ENCODE measurements at places on chromosomes 3 and 15. TPM values are rescaled to one million over a fixed set of nuclear protein-coding genes. Genes with fewer than 3 reads are reported as not detected.

DNA sequence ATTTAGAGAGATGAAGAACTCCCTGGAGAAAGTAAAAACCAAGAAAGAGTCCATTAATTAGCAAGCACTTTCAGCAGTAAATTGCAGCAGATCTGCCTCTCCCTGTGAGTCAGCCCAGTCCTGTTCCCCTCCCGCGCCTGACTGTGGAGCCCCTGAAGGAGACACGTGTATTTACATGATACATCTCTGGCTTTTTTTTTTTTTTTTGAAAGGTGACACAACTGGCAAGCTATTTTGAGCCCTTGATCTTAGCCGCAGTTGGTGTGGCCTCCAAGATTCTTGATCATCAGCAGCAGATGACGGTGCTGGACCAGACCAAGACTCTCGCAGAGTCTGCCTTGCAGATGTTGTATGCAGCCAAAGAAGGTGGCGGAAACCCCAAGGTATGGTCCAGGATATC is 271.8 kb upstream of the TPM1 start:
- no peak overlapping the region for H3K27ac ChIP-seq
- H3K27me3 ChIP-seq: no peaks in the 10 kb centered on the region
- DNase-seq: no peak
- no peak overlapping the region for H3K4me3 ChIP-seq

GRCh38 chr3:11238880-11239279 is 33.3 kb upstream of the ATG7 start:
- no peak overlapping the region for H3K4me3 ChIP-seq
- no peaks in the 10 kb centered on the region for H3K27me3 ChIP-seq
- H3K27ac ChIP-seq: peak overlapping the region; percentile 62
- peaks cover 13% of the 10 kb centered on the region for H3K4me1 ChIP-seq
- peak; percentile 42 for DNase-seq

GRCh38 chr3:60461267-60461666 is 790.0 kb downstream of the FHIT start:
- H3K27ac ChIP-seq: no peak overlapping the region
- DNase-seq: no peak
- no peaks in the 10 kb centered on the region for H3K36me3 ChIP-seq
- H3K27me3 ChIP-seq: no peaks in the 10 kb centered on the region
- H3K4me3 ChIP-seq: no peak overlapping the region

DNA sequence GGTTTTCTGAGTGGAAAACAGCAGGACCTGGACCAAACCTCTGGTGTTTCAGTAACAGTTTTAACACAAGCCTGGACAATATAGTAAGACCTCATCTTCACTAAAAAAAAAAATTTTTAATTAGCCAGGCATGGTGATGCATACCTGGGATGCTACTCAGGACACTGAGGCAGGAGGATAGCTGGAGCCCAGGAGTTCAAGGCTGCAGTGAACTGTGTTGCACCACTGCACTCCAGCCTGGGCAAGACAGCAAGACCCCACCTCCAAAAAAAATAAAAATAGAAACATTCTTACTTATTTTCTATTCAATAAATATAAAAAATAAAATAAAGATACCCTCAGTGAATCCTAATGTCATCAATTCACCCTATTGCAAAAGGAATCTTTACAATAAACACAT is 21.5 kb downstream of the ULK4 start:
- H3K36me3 ChIP-seq: no peaks in the 10 kb centered on the region
- H3K4me3 ChIP-seq: no peak overlapping the region
- no peak for DNase-seq
- no peaks in the 10 kb centered on the region for H3K27me3 ChIP-seq

- no peak overlapping the region for H3K4me3 ChIP-seq
- H3K36me3 ChIP-seq: 0 out of 2 replicates have a peak, but pooled peaks cover 2% of the 10 kb centered on the region
- H3K27ac ChIP-seq: no peak overlapping the region
- H3K4me1 ChIP-seq: peaks cover 12% of the 10 kb centered on the region
- no peak for DNase-seq
Observed at GRCh38 chr15:89115547-89115946, 27.3 kb downstream of the ABHD2 start.

DNA sequence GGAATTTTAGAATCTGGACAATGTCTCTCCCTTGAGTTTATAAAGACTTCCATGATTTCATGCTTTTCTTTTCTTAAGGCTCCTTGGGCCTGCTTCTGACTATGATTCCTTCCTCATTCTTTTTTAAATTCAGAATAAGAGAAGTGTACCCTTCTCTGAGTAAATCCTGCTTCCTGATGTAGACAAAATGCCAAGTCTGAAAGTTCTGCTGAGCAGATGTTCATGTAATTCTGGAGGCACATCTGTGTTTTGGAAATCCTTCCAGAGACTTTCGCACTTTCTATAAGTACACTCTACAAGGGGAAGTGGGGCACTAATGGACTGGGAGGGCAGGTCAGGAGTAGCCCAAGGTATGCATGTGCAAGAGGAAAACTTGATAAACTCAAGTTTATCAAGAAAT is 24.8 kb downstream of the TPM1 start:
- H3K4me1 ChIP-seq: no peaks in the 10 kb centered on the region
- H3K36me3 ChIP-seq: peaks cover 28% of the 10 kb centered on the region
- H3K27me3 ChIP-seq: no peaks in the 10 kb centered on the region
- DNase-seq: no peak

DNA sequence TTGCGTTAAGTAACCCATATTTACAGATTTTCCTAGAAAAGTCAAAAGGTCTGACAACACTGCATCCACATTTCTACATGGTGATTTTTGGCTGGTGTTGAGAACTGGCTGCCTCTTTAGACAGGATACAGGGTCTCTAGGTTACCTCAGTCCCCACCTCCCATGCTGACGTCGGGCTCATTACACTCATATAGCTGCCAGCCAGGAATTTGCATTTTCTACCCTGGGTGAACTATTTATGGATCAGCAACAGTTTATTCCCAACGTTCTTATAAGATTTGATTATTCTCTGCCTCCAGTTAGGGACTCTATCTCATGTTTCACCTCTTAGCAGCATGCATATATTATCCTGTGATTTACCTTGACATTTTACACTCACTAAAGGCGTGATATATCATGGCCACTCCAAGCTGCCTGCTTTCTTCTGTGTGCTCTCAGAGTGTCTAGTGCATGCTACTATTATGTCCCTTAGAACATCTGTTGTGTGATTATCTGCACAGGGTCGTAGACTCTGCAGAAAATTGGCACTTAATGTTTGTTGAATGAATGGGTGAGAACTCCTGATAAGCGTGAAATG is 49.0 kb downstream of the CLDN11 start:
- DNase-seq: no peak
- H3K4me1 ChIP-seq: peaks cover 6% of the 10 kb centered on the region
- H3K27ac ChIP-seq: no peak overlapping the region
- no peaks in the 10 kb centered on the region for H3K27me3 ChIP-seq
- no peaks in the 10 kb centered on the region for H3K36me3 ChIP-seq

DNA sequence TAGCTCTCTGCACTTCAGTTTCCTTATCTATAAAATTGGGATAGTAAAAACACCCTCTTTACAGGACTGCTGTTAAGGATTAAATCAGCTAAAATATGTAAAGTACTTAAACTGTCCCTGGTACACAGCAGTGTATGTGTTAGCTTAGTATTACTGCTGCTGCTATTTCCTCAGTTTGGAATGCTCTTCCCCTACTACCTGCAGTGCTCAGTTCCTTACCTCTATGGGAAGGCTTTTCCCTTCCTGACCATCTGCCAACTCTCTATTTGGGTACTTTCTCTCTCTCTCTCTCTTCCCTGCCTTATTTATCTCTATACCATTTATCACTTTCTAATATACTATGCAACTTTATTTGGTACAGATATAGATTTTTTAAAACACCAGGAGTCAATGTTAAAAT is 26.5 kb downstream of the KPNA4 start:
- no peak overlapping the region for H3K4me3 ChIP-seq
- H3K4me1 ChIP-seq: 0 out of 2 replicates have a peak, but pooled peaks cover 4% of the 10 kb centered on the region
- H3K27ac ChIP-seq: no peak overlapping the region
- H3K27me3 ChIP-seq: no peaks in the 10 kb centered on the region
- DNase-seq: no peak

- H3K4me1 ChIP-seq: no peaks in the 10 kb centered on the region
- DNase-seq: no peak
- H3K4me3 ChIP-seq: no peak overlapping the region
- no peaks in the 10 kb centered on the region for H3K36me3 ChIP-seq
- H3K27ac ChIP-seq: no peak overlapping the region
- no peaks in the 10 kb centered on the region for H3K27me3 ChIP-seq
Observed at GRCh38 chr15:37221671-37222145, 121.4 kb upstream of the MEIS2 start.

DNA sequence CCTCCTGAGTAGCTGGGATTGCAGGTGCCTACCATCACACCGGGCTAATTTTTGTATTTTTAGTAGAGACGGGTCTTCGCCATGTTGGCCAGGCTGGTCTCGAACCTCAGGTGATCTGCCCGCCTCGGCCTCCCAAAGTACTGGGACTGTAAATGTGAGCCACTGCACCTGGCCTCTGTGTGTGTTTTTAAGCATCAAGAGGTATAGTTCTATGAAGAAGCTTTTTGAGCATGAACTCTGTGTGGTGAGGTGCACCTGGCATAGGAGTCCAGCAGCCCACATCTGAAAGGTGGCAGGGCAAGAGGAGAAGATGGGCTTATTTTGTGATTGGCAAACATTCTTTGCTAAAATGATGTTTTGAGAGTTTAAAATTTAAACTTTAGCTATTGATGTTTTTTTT is 118.0 kb downstream of the DGKG start:
- no peak overlapping the region for H3K4me3 ChIP-seq
- DNase-seq: no peak
- no peaks in the 10 kb centered on the region for H3K36me3 ChIP-seq
- peaks cover 9% of the 10 kb centered on the region for H3K27me3 ChIP-seq
- no peak overlapping the region for H3K27ac ChIP-seq

Gene LRRC31
- not detected for total RNA-seq

Gene WDR76
- 40.0 TPM for total RNA-seq
